ENCODE measurements at places on chromosomes 16 and 17.

DNA sequence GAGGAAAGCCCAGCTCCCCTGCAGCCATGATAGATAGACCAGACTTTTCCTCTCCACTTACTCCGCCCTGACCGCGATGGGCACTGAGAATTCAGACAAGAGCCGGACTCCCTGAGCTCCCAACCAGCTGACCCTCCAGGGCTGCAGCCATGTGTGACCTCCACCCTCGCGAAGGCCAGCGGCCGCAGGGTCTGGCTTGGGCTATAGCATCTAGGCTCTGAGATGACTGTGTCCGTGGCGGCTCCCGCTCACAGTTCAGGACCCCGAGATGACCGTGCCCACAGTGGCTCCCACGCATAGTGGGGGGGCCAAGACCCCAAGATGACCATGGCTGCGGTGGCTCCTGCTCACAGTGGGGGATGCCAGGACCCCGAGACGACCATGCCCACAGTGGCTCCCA lies 18.0 kb downstream of the ZFPM1 start:
- DNase-seq: no peak

- DNase-seq: no peak
Measured at GRCh38 chr16:72857834-72858664, 189.9 kb downstream of the ZFHX3 start.

DNA sequence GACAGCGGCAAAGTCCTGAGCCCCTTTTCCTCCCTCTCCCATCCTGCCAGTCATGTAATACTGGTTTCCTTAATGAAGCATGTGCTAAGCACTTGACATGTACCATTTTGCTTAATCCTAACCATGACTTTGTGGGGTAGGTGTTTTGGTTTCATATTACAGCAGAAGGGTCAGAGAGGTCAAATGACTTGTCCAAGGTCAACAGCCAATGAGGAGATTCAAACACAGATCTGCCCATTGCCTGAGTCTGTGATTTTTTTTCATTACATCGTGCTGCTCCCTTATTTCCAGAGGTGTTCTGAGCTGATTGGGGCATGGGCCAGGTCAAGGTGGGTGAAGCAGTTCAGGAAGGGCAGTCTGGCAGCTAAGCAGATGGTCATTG lies 17.6 kb upstream of the PHF12 start:
- no peak for DNase-seq

DNA sequence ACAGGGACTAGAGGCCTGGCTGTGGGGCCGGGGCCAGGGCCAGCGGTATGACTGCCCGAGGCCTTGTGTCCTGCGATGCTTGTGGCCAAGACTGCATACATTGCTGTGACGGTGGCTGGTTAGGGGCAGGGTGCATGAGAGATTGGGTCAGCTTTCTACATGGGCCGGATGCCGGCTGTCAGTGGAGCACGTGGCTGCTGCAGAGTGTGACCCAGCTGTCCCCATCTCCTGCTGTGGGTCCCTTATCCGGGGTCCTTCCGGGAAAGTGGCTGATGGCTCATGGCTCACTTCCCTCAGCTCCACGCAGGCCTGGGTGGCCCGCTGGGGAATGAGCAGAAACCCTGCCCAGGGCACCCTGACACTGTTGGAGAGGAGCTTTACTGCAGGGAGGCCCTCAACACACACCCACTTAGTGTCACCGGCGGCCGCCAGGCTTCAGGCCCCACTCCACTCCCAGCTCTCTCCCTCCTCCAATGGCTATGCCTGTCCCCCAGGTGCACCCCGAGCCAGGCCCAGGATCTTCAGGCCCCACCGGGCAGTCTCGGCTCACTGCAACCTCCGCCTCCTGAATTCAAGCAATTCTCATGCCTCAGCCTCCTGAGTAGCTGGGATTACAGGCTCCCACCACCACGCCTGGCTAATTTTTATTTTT lies 808 bp upstream of the RGS11 start:
- DNase-seq: no peak

GRCh38 chr17:74790161-74791058 lies 14.3 kb upstream of the NAT9 start:
- no peak for DNase-seq

DNA sequence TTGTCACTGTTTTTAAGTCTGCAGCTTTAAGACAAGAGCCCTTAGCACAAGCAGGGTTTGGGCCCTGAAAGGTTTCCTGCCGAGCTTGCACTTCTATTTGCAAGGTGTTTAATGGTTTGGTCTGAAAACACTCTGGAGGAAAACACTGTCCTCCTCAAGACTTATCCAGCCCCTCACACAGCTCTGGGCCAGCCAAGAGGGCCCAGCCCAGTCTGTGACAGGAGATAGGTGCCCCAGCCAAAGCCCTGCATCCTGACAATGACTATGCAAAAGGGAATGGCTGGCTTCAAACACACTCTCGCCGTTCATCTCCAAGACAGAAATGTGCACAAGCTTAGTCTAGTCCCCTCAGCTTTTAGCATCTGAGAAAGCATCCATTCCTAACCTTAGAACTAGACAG lies 26.9 kb downstream of the MPG start:
- no peak for DNase-seq

Measured in NCI-H2171 (cell line).